Activated CD4-positive, alpha-beta T cell treated with anti-CD3 and anti-CD28 coated beads, Interleukin-2, Interleukin-6, amounts not matched to agents 100 ng/mL and 50 ng/mL, durations not matched to agents 16 hours and 8 hours (primary cell): ENCODE measurements at places on chromosomes 1 and 21.
A peak's percentile ranks its signal among the peaks of the same experiment; 100 is the strongest.

DNA sequence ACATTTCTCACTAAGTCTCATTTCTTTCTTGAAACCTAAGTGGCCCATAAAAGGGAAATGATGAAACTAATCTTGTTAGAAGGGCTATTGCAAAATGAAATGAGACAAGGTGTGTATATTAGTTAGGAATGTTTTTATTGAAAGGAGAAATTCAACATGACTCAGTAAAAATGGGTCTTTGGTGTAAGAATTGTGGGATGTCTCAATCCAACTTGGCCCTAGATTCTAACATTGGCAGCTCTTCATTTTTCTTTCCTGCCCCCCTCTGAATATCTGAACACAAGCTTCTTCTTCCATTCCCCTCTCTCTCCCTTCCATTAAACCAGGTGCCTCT is 26.8 kb upstream of the TARBP1 start:
- no peak for DNase-seq

GRCh38 chr1:189429610-189430009 is 1048.1 kb downstream of the BRINP3 start:
- DNase-seq = peak; percentile 35

GRCh38 chr21:36854391-36854790 is 112.1 kb downstream of the HLCS start:
- peak; percentile 55 for DNase-seq

DNA sequence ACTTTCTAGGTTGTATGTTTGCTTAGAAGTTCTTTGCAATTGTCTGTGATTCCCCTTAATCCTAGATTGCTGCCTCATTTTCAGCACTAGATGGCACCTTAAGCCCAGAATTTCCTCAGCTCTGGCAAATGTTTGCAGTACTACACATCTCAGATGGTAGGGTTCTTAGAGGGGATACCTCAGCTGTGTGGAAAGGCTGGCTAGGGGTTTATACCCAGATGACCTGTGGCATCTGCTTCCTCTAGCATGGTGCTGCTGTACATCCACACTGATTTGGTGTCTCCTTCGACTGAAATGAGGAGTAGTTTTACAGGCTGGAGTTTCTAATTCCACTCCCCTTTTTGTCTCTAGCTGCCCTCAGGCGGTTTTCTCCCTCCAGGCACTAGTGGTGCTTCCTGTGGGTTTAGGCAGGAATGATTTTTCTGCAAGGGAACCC is 23.5 kb downstream of the ASB17 start:
- peak; percentile 7 for DNase-seq

DNA sequence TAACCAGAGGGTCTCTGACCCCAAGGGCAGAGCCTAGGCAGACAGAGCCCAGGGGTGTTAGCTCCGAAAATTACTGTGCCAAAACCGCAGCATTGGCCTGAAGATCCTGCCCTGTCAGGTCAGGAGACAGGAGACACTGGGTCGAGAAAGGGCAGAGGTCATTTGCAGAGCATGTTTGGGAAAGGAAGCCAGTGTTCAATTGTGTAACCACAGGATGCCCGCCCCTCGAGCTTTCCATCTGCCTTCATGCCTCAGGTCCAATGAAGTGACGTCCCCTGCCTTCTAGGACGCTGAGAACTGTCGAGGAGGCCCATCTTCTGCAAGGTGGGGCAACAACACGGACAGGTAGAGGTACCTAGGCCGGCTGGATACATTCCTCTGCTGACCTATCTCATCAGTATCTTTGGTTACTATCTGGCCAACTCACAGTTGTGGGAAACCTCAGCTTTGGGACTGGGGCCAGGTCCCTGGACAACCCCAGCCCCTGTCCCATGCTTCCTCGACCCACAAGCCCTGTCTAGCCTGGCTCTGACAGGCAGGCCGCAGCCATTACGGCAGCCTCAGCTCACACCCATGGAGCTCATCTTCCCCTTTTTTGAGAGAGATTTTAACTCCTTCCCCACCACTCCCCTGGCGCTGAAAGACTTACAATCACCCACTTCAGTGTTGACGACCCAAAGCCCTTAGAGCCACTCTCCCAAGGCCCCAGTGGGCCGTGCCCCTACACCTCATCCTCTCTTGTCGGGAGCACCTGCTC is 1.3 kb downstream of the ARL8A start:
- peak; percentile 41 for DNase-seq

- DNase-seq = no peak
Observed at GRCh38 chr1:220841293-220841692, 38.0 kb upstream of the HLX start.

DNA sequence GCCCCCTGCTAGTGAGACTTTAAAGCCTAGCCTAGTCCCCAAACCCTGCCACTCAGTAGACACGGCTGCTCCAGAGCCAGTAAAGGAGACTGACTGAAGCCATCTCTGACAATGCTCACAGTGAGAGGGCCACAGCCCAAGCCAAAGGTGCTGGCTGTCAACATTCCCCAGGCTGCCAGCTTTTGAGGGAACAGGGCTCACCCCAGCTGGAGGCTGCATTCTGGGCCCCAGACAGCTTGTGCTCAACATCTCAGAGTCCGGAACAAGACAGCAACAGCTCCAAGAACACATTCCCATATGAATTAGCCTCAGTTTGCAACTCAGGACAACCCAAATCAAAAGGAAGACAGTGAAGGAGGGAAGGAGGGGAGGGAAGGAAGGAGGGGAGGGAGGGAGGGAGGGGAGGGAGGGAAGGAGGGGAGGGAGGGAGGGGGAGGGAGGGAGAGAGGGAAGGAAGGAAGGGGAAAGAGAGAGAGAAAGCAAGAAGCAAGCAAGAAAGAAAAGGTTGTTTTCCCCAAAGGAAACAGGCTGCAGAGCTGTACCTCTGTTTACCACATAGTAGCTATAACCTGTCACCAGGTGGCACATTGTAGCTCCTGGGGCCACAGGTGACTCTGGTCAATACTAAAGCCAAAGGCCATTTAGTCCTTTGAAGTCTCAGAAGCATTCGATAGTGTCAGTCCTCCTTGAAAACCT is 5.4 kb downstream of the ARTN start:
- DNase-seq = no peak

- peak; percentile 89 for DNase-seq
Observed at GRCh38 chr1:246428542-246429308, 78.4 kb downstream of the SMYD3 start.
